ENCODE measurements at places on chromosomes 12 and 14.

DNA sequence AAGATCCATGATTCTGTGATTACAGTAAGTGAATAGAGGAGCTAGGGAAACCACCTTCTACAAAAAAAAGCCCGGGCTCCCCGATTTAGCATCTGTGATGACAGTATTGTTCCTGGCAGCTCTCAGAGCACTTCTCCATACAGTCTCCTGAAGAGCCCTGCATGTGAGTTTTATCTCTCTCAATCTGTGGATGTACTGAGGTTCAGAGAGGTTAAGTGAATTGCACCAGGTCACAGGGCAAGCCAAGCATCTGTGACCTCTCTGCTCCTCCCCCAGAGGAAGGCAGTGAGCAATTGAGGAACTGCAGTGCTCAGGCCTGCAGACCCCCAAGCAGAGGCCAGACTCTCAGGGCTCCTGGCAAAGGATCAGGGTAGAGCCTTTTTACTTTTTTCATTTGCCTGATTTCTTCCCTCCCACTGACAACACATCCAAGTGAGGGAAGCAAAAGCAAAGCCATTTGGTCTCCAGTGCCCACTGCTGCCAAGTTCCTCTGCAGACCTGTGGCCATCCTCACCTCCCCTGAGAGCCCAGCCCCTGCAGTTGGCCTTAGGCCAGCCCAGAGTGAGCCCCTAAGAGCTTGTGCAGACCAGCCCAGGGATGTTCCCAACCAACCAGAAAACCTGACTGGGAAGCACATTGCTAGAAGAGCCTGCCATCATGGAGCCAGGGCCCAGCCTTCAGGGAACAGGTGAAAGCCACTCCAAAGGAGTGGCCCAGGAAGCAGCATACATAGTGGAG lies 47.6 kb upstream of the PNMA1 start:
- DNase-seq: no peak

DNA sequence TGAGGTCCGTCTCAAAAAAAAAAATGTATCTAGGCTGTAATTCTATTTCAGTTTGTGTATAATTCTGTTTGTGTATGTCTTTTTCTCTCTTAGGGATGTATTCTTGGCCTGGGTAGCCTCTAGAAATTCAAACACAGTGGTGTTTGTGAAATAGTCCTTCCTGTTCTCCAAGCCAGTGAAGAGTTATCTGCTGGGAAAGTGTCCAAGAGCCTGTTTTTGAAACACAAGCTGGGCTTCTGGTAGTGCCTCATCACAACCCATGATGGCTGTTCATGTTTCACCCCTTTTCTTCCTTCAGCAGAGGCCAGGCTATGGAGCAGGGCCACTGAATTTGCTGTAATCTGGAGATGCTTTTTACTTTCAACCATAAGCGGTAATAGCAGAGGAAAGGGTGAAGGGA lies 14.7 kb downstream of the METTL3 start:
- no peak for DNase-seq

- no peak for DNase-seq
Observed at GRCh38 chr12:8709124-8709830, 11.5 kb downstream of the RIMKLB start.

GRCh38 chr12:20476551-20476950 lies 108.2 kb downstream of the PDE3A start:
- DNase-seq: no peak

GRCh38 chr12:14935031-14935430 lies 3.3 kb downstream of the ERP27 start:
- no peak for DNase-seq

GRCh38 chr14:95956601-95957460 lies 80.2 kb downstream of the TUNAR start:
- DNase-seq: no peak

DNA sequence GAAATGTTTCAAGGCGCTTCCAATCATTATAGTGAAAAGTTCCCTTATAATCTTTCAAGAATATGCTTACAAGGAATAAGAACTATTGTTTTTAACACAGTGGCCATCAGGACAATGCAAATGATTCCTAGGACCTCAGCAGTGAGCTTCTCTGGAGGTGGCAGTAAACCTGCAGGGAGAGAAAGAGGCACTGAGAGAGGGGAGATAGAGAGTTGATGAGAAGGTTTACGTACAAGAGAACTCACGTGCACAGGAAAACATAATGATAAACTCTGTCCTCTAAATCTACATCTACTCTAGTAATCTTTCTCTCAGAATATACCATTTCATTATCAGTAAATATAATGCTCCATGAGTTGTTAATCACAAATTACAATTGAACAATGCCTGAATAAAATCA lies 715 bp downstream of the KLRC4 start:
- no peak for DNase-seq

DNA sequence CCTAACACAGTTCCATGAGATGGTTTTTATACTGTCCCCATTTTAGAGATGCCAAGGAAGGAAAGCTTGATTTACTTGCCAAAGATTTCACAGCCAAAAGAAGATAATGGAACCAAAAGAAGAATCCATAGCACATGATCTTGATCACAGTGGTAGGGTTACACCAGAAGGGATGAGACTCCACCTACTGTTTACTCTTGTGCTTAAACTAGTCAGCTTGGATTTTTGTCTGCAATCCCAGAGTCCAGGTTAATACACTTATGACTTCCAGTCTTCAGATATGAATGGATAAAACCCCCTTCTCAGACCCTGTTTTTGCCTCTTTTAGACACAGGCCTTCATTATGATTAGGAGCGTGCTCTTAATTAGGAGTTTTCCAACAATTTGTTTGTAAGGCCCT lies 454.2 kb downstream of the AEBP2 start:
- DNase-seq: no peak

- DNase-seq: no peak
Observed at GRCh38 chr12:125187148-125187745, 122.0 kb downstream of the AACS start.

GRCh38 chr14:76467711-76468155 lies 91.8 kb downstream of the ESRRB start:
- no peak for DNase-seq

GRCh38 chr12:85920324-85920947 lies 46.3 kb downstream of the NTS start:
- no peak for DNase-seq

- no peak for DNase-seq
Observed at GRCh38 chr14:79278798-79279644, 932.3 kb downstream of the DIO2 start.

GRCh38 chr14:100045642-100046344 lies 19.4 kb upstream of the EVL start:
- no peak for DNase-seq

- DNase-seq: no peak
Observed at GRCh38 chr12:49483619-49484018, 55.2 kb upstream of the KCNH3 start.

DNA sequence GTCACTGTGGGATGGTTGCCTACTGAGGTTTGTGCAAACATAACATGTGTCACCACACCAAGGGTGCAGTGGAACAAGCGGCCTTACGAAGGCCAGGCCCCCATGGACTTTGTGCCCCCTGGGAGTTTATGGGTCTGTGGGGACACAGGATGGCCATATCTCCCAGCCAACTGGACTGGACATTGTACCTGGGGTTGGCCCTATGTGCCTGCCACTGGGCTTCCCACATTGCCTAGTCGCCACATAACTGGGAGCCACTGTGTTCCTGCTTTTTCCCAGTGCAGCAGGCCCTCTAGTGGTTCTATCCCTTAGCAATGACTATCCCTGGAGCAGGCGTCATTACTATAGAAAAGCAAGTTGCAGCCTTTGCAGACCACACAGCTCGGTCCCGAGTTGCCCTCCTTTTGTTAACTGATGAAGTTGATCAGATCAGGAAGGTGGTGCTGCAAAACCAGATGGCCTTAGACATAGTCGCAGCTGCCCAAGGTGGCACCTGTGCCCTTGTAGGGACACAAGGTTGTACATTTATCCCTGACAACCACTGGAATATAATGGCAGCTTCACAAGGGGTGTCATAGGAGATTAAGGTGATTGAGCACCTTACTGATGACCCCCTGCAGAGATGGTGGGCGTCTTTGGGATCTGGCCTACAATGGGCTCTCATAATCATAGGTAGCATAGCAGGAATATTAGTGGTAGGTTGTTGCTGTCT lies 15.2 kb upstream of the RNASE12 start:
- DNase-seq: no peak

GRCh38 chr14:22338917-22339715 lies 249.9 kb downstream of the DAD1 start:
- DNase-seq: no peak

- no peak for DNase-seq
Observed at GRCh38 chr12:119715268-119715620, 47.3 kb downstream of the PRKAB1 start.

DNA sequence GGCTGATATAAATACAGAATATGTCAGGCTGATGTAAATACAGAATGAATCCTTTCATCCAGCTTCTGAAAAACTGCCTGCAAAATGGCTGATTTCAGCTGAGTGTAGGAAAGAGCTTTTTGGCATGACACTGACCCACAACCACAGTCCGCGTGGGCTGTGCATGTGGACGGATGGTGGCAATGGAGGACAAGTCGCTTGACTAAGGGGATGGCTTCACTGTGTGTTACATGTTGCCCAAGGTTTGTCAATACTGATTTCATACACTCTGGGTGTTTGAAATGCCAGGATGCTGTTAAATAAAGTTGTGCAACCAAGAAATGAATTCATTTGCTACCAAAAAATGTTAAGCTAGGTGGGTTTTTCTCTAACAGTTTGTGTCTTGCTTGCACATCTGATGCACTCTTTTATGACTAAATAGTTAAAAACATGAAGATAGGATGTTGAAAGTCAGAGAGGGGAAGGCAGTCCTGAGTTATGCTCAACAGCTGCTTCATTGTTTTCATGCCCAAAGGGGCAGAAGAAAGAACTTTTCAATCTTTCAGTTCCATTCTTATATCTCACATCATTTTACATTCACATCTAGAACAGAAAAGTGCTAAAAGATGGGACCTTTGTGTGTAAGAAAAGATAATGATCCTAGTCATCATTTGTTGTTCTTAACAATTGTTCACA lies 36.5 kb upstream of the OVCH1 start:
- no peak for DNase-seq

- DNase-seq: no peak
Observed at GRCh38 chr14:30078811-30079402, 151.3 kb upstream of the PRKD1 start.

DNA sequence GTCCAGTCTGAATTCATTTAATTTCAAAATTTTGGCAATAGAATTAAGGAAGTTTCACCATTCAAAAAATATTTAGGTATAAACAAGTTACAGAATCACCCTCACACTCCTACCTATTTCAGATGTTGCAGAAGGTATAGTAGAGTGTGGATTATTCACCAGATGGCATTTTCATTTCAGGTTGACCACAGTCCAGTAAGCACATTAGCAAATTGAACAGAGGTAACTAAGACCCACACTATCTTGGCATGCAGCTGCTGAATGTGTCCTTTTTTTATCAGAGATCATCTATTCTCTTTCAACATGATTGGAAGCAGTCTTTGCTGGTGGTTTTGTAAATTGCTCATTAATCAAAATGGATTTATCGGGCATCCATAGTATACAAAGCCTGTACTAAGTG lies 151.8 kb upstream of the GARIN6 start:
- no peak for DNase-seq

Data from T-helper 2 cell treated with Interferon-gamma antibody and Interleukin-4, amounts not matched to agents 5 μg/mL and 100 μg/mL, for 36 hours (primary cell).